ENCODE measurements at places on chromosomes 12 and 14.

- no peak for DNase-seq
Measured at GRCh38 chr14:39762576-39763401, 330.6 kb upstream of the FBXO33 start.

GRCh38 chr14:92348154-92348553, 25.2 kb downstream of the SLC24A4 start:
- DNase-seq = peak; percentile 1

DNA sequence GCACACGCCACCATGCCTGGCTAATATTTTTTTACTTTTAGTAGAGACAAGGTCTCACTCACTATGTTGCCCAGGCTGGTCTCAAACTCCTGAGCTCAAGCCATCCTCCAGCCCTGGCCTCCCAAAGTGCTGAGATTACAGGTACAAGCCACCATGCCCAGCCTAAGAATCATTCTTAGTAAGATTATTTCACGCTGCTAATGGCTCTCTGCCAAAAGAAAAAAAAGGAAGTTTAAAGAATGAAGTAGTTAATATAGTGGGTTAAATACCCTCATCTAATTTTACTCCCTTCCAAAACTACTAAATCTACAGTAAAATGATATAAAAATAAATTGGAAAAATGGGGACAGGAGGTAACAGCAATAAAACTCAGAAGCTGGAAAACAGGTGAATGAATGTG, 2.6 kb downstream of the ETFRF1 start:
- DNase-seq = no peak

GRCh38 chr12:11969437-11970154, 101.1 kb upstream of the BCL2L14 start:
- peak; percentile 16 for DNase-seq

- no peak for DNase-seq
Measured at GRCh38 chr12:104504146-104504545, 47.4 kb downstream of the CHST11 start.

DNA sequence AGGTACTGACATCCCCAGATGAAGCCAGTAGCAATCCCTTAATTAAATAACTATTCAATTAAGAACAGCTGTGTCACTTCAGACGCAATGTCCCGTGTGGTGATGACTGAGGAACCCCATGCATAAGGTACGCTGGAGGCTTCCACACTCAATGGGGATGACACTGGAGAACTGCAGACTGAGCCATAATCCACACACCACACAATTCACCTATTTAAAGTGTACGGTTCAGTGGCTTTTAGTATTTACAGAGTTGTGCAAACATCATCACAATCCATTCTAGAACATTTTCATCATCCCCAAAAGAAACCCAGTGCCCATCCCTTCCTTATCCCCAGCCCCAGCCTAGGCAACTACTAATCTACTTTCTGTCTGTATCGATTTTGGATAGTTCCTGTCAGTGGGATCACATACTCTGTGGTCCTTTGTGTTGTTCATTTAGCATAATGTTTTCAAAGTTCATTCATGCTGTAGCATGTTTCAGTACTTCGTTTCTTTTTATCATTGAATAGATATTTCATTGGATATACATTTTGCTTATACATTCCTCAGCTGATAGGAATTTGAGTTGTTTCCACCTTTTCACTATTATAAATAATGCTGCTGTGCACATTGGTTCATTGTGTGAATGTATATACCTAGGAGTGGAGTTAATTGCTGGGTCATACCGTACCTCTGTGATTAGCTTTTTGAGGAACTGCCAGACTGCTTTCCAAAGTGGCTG, 61.1 kb downstream of the NINJ2 start:
- DNase-seq = no peak

DNA sequence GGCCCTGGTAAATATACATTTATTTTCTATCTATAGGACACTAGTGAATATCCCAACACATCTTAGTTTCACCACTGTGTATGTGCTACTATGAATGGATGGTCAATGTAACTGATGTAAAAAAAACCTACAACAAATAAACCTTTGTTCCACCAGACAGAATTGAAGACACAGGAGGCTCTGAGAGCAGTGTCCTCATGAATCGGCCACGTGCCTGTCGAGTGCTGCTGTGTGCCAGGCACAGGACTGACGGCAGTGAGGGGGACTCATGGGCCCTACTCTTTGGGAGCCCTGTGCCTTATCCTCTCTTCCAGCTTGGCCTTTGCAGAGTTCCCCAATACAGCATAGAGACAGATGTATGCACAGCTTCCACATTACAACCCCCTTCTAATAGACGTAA, 18.2 kb downstream of the CINP start:
- no peak for DNase-seq

GRCh38 chr12:103348935-103349334, 146.8 kb downstream of the C12orf42 start:
- DNase-seq = no peak

DNA sequence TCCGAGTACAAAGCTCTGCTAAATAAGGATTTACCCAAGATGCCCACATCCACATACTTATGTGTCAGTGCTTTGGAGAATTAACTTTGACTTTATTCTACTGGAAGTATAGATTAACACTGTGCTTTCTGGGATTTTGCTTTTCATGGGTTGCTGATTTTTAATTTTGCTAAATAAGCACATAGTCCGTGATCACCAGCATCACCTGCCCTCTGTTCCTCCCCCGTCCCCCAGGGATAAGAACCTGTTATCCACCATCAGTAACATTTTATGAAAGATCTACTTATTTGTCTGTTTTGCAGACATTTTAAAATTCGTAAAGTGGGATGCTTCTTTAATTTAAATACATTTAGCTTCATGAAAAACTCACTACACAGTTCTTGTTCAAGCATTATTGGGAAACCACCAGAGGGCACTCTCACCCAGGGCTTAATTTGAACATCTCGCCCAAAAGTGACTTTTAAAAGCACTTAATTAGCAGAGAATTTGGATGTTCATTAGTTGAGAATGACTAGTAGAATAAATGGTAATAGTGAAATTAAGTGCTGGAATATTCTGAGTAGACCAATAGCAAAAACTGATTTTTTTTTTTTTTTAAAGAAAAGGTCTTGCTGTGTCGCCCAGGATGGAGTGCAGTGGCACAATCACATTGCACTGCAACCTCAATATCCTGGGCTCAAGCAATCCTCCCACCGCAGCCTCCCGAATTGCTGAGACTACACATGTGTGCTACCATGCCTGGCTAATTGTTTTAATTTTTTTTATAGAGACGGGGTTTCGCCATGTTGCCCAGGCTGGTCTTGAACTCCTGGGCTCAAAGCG, 35.7 kb downstream of the MRPL42 start:
- no peak for DNase-seq

DNA sequence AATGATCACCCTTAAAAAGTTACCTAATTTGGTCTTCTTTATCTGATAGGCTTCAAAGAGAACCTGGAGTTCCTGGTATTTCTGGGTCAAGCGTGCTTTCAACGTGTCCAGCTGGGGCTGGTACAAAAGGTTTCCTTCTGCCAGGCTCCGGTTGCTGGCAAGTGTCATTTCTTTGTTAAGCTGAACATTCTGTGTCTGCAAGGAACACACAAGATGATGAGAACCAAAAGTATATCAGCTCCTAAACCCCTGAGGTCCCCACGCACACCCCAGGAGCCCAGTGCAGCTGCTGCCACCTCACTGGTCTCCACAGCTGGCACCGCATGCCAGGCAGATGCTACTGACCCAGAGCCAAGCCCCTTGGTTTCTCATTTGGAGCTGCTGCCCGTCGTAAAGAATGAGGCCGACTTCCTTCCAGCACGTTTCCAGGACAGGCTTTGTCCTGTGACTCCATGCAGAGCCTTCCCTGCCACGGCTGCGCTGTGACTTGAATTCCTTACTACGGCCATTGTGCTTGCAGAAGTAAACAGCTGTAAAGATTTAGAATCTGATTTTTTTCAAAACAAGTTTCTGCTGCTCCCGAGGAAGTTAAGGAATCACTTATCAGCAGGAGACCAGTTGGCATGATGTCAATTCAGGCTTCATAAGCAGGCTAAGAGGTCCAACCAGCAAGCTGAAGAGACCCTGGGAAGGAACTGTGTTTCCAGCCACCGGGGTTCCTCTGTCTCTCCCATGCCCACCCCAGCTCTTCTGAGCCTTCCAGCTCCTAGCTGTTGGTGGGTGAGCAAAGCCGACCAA, 24.9 kb downstream of the VPS37B start:
- no peak for DNase-seq

DNA sequence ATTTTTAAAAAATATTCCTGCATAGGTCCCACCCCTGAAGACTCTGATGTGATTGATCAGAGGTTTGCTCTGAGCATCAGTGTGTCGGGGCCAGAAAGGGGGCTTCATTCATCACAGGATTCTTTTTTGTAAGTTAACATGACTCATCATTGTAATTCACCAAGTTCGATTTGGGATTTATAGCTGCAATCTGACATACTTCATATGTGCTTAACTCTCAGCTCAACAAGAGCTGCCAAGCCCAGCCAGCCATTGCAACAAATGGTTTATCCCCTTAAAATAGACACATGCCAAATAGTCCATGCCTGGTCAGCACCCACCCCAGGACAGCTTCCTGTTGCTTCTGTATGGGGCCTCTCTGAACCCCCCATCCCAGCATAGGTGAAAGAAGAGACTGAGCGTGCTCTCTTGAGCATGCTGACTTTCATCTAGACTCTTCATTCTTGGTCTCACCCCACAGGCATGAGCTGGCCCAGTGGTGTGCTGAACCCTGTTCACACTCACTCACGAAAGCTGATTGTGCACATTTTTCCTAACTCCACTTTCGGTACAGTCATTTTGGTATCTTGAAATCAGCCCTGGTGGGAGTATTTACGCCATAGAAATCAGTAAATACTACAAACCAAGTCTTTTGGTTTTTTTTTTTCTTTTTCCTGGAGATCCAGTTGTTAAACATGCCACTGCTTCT, 101.4 kb downstream of the STAB2 start:
- DNase-seq = no peak

- DNase-seq = no peak
Measured at GRCh38 chr14:36845356-36846012, 183.8 kb downstream of the PAX9 start.

DNA sequence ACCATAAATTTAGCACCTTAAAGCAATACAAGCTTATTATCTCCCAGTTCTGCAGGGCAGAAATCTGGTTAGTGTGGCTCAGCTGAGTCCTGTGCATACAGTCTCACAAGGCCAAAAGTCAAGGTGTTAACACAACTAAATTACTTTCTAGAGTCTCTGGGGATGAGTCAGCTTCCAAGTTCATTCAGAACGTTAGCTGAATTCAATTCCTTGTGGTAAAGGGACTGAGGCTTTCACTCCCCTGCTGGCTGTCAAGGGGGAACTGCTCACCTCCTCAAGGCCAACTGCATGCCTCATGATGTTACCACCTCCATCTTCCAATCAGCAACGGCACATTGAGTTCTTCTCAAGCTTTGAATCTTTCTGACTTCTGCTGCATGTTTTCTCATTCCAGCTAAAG, 27.6 kb downstream of the EML5 start:
- no peak for DNase-seq

- no peak for DNase-seq
Measured at GRCh38 chr12:104212516-104212915, 3.1 kb upstream of the TXNRD1 start.

- DNase-seq = no peak
Measured at GRCh38 chr14:47722929-47723693, 47.7 kb upstream of the MDGA2 start.

DNA sequence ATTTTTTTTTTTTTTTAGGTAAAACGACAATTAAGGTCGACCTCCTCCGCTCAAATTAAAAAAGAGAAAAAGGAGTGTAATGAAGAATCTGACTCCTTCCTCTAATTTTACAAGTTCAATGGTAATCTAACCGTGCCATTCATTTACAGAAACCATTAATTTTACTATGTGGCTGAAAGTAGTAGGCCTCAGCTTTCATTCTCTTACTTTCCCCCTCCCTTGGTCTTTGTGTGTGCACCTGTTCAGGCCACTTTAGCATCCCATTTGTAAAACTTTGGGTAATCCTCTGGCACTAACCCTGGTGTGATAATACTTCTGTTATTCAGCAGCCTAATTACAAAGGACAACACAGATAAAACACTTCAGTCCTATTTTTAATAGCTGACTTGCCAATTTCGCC, 128.1 kb downstream of the ASCL1 start:
- DNase-seq = no peak

- no peak for DNase-seq
Measured at GRCh38 chr12:32151086-32151485, 44.4 kb downstream of the BICD1 start.

DNA sequence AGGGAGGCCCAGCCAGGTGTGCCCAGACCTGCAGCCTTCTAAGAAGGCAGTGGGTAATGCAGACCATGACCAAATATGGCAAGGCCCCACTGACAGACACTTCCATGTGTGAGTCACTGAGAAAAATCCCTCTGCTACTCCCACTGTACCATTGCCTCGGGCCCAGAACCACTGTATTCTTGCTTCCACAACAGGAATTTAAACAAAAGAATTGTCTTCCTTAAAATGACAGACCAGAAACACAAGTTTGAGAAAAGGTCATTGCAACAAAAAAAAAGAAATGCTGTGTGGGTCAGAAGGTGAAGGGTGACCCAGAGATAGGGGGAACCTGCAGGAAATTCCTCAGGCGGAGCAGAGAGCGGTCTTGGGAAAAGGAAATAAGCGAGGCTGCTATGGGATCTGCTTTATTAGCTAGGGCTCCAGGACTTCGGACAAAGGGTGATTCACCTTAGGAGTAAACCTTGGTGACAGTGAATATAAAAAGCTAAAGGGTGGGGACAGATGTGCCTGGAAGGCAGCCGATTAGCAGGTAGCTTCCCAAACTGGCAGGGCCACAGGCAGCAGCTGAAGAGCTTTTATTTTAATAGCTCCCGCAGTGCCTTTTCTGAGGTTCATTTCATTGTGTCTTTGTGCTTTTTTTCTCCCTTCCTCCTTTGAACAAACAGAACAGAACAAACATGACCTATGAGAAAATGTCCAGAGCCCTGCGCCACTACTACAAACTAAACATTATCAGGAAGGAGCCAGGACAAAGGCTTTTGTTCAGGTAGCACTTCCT, 185.3 kb upstream of the BCL2L14 start:
- DNase-seq = no peak

GRCh38 chr12:118326991-118327390, 45.7 kb downstream of the TAOK3 start:
- no peak for DNase-seq

- DNase-seq = peak; percentile 54
Measured at GRCh38 chr12:121499929-121500793, 80.7 kb downstream of the KDM2B start.

- peak; percentile 29 for DNase-seq
Measured at GRCh38 chr14:71103662-71104484, 196.6 kb downstream of the PCNX1 start.

GRCh38 chr12:112005419-112006395, 7.3 kb downstream of the TMEM116 start:
- no peak for DNase-seq
